Stimulated activated CD4-positive, alpha-beta T cell treated with anti-CD3 and anti-CD28 coated beads, Interleukin-12 subunit alpha, Interleukin-12 subunit beta, amount 100 ng/mL, for 4 hours (primary cell): ENCODE measurements at places on chromosomes 3 and 15.

DNA sequence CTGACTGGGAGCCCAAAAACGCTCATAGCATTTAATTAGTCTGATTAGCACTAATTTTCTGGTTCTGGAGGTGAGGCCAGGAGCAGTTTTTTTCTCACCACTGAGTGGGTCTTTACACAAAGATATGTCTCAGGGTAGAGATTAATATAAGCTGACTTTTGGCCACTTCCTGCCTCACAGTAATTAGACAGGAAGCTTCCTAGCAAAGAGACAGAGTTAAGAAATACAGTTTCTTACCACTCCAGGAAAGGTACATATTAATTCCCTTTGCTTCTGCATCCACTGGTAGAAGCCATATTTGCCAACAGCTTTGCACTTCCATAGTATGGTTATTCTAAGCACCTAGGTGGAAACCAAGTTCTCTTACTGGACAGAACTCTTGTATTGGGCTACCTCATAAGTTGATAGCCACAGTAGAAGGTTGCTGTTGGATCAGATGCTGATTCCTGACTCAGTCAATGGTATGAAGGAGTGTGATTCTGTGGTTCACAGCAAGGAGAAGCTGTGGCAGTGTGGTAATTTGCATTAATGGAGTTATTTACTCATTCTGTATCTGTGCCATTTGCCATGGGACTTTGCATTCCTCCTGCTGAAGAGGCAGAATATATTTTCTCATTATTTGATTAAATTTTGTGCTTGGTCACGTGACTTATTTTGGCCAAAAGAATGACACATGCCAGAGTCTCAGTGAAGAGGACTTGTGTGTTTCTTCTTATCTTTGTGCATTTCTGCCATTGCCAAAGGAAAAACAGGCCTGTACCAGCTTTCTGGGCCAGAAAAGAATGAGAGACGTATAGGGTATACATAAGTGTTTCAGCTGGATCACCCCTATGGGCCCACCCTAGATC lies 17.5 kb upstream of the ZBTB20 start:
- no peak for DNase-seq

DNA sequence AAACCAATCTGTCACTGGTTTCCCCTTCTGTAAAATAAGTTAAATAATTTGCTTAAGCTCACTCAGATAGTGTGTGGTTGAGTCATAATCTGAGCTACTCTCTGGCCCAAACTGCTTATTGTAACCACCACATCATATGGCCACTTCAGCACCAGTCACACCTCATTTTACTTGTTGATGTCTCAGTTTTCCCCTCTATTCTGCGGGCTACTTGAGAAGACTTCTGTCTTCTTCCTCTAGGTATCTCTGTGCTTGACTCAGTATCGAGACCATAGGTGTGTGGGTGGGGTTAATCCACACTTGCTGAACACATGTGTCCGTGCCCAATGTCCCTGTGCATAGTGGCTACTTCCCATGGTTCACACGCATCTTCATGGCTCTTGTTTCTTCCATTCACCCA lies 32.9 kb downstream of the CRYGS start:
- no peak for DNase-seq

GRCh38 chr3:23508464-23508863 lies 297.3 kb upstream of the UBE2E1 start:
- DNase-seq, result no peak

DNA sequence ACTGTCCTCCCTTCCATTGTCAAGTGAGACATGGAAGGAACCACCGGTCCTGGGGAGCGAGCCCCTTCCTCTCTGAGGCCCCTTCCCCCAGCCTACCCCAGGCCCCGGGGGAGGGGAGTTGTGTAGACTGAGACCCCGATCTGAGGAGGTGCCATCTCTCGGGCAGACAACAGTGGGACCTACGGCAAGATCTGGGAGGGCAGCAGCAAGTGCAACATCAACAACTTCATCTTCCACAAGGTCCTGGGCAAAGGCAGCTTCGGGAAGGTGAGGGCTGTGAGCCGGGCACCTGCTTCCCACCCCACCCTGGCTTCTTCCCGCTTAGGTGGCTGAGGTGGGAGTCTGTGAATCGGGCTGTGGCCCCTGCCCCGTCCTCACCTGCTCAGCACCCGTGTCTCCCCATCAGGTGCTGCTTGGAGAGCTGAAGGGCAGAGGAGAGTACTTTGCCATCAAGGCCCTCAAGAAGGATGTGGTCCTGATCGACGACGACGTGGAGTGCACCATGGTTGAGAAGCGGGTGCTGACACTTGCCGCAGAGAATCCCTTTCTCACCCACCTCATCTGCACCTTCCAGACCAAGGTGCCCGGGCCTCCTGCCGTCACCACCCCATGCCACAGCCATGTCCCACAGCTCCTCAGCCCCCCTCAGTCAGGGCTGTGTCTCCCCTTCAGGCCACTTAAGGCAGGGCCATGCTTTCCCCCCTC lies 24.9 kb downstream of the PRKCD start:
- no peak for DNase-seq

- peak; percentile 77 for DNase-seq
Measured at GRCh38 chr3:20039765-20040547, at the start of gene KAT2B. TSS of gene KAT2B (plus strand) at chr3:20040446. CDS start at chr3:20040478, 32 bp downstream.

DNA sequence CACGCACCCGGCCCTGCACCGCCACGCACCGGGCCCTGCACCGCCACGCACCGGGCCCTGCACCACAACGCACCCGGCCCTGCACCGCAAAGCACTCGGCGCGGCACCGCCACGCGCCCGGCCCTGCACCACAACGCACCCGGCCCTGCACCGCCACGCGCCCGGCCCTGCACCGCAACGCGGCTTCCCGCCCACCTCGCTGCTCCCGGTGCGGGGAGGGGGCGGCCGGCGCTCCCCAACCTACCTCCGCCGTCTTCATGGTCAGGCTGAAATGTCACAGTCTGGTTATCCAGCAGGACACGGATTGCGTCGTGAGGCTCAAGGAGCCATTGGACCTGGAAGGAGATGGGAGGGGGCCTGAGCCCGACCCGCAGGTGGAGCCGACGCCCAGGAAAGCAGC lies 41.8 kb downstream of the MUC20 start:
- no peak for DNase-seq

DNA sequence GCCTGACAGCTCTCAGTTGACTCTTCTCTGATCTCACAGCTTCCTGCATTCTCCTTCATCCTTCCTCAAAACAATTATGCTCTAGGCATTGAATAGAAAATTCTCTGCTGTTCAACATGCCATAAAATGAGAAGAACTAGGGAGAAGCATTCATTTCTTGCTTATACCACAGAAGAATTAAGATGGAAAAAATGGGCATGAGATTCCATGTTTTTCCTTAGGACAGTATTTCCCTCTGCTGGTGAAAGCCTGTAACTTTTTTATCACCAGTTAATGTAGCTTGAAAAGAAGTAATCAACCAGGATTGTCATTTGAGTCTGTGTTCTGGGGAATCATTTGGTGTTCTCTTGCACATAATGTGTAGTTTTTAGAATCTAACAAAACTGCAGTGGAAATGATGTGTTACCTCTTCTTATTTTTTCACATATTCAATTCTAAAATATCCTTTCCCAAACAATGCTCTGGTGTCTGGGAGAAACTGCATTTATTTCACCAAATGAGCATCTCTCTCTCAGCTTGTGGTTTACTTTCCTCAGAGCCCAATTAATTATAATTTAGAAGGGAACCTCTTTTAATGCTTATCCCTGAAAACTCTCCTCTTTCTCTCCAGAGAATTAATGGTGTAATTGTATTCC lies 92.8 kb upstream of the DCBLD2 start:
- no peak for DNase-seq

DNA sequence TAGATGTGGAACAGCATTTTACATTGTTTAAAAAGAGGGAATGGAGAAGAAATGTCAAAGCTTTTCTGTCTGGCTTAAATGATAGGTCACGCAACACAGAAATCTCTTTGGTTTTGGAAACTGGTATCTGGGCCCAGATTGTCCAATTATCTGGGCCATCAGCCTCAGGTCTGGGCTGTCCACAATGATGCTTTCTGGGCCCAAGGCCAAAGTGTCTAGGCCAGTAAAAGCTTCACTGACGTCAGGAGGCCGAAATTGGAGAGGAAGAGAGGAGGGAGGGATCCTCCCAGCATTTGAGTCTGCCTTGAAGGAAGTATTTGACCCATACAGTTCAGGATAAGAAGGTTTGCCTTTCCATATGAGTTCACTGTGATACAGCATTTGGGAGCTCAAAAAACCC lies 60.7 kb upstream of the ALDH1A3 start:
- DNase-seq, result no peak
